ENCODE measurements at places on chromosomes 11 and 22.

DNA sequence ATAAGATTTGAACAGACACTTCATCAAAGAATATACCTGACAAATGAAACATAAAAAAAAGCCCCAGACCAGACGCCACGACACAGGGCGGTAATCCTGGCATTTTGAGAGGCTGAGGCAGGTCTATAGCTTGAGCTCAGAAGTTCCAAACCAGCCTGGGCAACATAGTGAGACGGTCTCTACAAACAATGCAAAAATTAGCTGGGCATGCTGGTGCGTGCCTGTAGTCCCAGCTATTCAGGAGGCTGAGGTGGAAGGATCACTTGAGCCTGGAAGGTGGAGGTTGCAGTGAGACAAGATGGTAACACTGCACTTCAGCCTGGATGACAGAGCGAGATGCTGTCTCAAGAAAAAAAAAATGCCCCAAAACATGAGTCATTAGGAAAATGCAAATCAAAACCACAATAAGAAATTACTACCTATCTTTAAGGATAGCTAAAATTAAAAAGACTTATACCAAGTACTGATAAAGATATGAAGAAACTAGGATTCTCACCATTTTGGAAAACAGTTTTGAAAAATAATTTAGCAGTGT lies 91.7 kb upstream of the GRAMD1B start:
- no peak for DNase-seq

DNA sequence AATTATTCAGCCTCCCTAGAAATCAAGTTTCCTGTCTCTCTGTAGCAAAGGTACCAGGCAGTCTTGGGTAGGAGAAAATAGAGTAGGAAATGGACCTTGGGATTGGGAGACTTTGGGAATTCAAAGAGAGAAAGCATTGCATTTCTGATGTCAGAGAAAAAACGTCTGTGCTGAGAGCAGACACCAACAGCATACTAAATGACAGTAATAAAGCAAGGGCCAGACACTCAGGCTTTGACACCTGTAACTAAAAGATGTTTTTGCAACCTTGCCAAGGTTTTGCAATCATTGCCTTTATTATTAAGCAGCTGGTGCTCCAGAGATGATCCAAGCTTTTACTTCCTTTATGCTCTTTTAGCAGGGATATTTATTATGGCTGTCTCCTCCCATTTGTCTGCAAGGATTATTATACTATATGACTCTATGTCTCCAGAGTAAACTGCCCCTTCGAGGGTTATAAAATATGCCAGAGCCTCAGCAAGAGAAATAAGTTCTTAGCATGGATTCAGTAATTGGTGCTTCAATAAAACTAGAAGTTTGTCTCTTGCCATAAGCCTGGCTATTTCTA lies 85.2 kb upstream of the GRAMD1B start:
- no peak for DNase-seq

DNA sequence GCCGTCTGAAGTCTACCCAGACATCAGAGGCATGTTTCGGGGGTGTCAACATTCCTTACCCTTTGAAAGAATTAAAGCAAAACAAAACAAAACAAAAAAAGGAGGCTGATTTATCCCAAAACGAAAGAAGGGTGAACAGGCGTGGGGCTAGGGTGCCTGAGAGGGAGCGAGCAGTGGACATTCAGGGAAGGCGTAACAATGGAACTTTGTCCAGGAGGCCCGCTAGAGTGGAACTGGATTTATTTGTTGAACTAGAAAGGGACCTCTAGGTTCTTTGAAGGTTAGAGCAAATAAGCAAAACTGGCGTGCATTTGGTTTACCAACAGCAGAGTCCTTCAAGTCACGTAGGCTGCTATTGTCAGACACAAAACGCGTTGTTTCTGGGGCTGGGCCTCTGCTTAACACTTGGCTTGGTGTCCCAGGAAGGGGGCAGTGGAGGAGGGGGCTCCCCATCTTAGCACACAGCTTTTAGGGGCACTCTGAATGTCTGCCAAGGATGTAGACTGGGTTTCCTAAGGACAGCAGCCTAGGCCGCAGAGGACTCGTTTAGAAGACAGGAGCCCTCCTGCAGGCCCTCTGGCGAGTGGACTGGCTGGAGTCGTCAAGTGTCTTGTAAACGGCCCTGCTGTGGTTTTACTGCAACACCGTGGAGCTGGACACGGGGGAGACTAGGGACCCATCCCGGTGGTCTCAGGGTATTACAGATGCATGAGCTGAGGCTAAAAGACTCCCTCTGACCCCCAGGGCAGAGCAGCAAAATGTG lies 203.7 kb upstream of the SORL1-AS1 start:
- DNase-seq = no peak

GRCh38 chr11:116773203-116774097 lies 663 bp upstream of the BUD13 start:
- DNase-seq = no peak

DNA sequence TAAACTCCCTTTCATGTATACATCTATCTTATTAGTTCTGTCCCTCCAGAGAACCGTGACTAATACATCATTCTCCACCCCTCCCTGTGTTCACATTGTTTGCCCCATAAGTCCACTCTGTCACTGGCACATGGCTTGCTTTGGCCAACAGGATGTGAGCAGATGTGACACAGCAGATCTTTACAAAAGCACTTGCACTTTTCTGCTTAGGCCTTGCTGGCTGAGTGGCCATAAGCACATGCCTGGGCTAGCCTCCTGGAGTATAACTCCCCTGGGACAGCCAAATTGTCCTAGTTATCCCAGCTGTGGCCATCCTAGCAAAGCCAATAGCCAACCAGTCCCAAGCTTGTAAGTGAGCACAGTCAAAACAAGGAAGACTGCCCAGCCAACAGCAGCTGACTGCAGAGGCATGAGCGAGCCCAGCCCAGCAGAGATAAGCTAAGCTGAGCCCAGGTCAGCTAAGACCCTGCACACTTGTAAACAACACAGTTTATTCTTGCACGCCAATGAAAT lies 9.7 kb upstream of the RCN1 start:
- DNase-seq = no peak

GRCh38 chr11:126989942-126990715 lies 10.4 kb downstream of the KIRREL3 start:
- peak; percentile 14 for DNase-seq

- no peak for DNase-seq
Observed at GRCh38 chr11:69172674-69173073, 16.9 kb downstream of the SMIM38 start.

DNA sequence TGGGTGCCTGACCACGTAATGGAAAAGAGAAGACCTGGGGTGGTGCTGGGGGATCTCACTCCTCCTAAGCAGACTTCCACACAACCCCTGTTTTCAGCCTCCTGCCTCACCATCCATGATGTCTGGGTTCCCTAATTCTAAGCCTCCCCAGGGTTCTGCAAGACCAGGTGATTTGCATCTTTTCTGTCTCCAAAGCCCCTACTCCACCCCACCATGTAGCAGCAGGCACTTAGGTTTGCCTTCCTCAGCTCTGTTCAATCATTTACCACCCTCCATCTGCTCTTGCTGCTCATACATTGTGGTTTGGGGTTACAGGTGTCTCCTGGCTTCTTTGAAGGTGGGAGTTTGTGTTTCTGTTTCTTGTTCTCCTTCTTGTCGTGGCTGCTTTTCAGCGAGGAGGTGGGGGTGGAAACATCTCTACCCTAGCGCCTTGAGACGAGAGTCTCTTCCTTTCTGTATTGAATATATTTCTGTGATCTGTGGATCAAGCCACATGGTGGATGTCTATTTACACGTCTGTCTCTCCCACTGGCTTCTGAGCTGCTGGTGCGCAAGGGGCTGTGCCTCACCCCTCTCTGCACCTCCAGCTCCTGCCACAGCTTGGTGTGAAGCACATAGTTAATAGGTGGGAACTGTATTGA lies 6.6 kb upstream of the SSTR3 start:
- peak; percentile 90 for DNase-seq

DNA sequence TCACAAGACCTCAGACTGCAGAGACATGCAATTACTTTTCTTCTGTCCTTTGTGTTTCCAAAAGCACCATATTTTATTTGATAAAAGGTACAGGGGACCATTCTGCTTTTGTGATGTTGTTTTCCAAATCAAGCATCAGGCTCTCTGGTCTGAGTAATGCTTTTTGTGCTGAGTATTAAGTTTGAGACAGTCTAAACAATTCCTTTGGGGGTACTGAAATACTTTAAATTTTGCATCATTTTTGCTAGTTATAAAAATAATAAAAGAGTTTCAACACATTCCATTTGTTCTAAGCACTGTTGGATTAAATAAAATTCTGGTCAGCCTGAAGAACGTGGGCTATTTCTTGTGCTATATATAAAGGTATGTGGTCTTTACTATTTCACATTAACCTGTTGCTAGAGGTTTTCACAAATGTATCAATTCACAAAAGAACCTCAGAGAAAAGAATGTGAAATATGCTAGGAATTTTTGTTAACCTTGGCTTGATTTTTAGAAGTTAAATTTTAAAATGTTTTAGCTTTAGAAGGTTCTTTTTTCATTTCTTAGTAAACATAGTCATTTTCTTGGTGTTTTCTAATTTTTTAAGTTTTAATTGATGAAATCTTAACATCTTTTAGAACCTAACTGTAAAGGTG lies 61.6 kb downstream of the C22orf31 start:
- no peak for DNase-seq

- no peak for DNase-seq
Observed at GRCh38 chr22:33869946-33870345, 50.3 kb downstream of the LARGE1 start.

GRCh38 chr11:70570693-70571395 lies 172.5 kb downstream of the CTTN start:
- DNase-seq = no peak

- DNase-seq = no peak
Observed at GRCh38 chr11:70913715-70914231, 338.6 kb downstream of the SHANK2 start.

GRCh38 chr22:31692186-31692886 lies 30.3 kb upstream of the PISD start:
- DNase-seq = no peak

All from CD4-positive, alpha-beta T cell treated with Interferon alpha-2 for 1 hour (primary cell).